ENCODE measurements at places on chromosomes 12 and 14.

DNA sequence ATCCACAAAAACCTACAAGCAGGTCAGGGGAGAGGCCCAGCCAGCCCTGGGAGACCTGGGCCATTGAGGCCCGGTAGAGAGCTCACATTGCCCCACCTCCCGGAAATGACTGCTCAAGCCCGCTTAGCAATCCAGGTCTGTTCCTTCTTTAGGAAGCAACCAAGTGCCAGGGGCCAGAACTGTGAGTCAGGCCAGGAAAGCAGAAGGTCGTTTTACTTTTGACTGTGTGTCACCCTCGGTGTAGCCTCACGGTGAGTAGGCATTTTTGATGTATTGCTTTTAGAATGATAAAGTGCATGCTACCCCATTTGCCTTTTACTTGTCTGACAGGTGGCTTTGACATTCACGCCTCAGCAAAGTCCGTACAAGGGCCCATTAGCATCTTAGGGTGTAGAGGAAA lies 25.4 kb upstream of the PWP1 start:
- no peak for DNase-seq

DNA sequence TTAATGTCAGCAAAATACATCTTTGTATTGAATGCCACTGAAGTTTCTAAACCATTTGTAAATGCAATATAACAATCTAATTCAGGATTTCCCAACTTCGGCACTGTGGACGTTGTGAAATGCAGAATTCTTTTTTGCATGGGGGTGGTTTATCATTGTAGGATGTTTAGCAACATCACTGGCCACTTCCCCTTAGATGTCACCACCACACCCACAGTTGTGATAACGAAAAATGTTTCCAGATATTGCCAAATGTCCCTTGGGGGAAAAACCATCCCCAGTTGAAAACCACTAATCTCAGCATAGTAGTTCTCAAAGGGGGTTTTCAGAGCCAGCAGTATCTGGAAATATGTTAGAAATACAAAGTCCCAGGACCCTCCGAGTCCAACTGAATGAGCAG lies 203.3 kb downstream of the NAV3 start:
- no peak for DNase-seq

GRCh38 chr14:89957791-89958190 lies 2.1 kb downstream of the TDP1 start:
- no peak for DNase-seq

DNA sequence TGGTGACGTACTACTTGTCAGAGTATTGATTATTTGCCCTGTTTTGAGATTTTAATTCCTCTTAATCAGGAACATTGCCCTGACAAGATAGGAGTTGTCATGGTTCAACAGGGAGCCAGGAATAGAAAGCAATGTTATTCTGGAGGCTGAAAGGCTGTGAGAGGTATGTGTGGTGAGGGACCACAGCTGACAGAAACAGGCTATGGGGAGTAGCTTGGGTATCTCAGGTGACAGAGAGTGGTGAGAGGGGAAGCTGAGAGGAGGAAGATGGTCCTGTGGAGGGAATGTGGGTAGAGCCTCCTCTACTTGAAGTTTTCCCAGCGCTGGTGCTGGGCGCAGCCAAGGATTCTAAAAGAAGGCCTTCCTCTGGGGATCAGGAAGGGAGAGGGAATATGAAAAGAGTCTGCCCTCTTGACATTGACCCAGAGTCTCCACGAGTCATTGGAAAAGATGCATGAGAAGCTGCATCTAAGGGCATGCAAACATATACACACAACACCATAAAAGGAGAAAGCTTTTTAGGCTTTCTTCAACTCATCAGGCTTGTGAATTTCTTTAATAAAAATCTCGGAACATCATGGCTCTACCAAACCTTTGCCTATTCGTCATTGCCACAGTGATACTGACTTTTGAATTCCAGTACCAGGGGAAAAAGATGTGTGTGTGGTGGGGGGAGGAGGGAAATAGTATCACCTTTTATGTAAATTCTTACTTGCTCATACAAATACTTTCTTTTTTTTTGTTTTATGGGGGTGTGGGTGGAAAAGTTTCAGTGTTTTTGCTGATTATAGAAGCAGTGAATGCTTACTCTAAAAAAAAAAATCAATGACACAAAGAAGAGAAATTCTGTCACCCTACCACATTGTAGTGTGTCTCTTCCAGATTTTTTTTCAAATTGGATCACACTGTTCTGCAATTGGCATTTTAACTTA lies 39.9 kb upstream of the DHRS7 start:
- DNase-seq, result no peak

DNA sequence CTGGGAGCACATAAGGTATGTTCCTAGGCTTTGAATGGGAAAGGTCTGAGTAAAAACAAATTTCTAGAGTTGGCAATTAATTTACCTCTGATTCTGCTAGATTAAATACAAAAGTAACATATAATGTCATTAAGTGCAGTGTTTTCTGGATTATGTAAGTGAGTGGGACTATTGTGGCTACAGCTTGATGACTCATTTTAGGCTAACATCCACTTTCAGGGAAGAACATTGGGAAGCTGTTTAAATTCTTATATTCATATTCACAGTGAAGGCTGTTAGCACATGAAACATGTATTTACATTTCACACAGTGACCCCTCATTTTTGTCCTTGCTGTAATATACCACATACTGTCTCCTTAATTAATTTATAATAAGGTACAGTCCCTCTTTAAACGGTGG lies 13.2 kb upstream of the BMAL2 start:
- no peak for DNase-seq

DNA sequence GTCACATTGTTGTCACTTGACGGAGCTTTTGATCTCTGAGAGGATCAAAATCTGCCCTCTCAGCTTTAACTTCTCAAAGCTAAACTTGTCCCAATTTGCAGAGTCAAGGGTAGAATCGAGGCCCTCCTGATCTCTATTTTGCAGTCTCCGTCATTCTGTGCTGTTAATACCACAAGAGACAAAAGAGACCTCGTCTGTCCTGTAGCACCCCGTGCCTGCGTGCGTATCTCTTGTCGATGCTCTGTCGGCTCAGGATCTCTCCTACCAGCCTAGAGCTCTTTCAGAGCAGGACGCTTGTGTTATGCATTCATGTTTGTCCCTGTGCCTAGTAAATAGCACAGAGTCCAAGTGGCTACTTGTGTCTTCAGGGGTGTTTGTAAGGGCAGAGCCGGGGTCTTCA lies 5.1 kb downstream of the EVL start:
- DNase-seq, result no peak

DNA sequence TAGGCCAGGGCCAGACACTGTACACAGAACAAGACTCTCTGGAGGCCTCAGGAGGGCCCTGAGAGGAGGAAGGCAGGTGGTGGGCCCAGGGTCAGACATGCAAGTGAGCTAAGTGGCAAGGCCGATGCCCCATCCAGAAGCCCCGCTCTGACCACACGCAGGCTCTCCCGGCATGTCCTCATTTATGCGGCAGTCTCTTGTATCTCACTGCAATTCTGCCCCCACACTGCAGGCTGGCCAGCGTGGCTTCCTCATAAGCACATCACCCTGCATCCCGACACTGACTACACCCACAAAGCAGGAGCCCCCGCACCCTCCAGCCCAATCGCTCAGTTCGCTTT lies 17.5 kb downstream of the SSH1 start:
- DNase-seq, result no peak

DNA sequence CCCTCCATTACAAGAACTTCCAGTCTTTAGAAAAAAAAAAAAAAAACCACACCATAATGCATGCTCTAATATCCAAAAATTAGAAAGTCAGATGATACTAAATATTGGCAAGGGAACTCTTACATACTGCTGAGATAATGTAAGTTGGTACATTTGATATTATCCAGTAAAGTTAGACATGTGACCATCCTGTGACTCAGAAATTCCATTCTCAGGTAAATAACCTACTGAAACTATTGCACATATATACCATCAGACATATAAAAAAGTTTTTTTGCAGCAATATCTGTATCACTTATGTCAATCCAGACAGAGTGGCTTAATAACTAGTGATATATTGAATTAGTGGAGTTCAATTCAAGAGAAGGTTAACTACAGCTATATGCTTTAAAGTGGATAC lies 63.5 kb downstream of the KITLG start:
- DNase-seq, result no peak

GRCh38 chr14:60226298-60226697 lies 22.7 kb upstream of the PPM1A start:
- DNase-seq, result peak; percentile 77

DNA sequence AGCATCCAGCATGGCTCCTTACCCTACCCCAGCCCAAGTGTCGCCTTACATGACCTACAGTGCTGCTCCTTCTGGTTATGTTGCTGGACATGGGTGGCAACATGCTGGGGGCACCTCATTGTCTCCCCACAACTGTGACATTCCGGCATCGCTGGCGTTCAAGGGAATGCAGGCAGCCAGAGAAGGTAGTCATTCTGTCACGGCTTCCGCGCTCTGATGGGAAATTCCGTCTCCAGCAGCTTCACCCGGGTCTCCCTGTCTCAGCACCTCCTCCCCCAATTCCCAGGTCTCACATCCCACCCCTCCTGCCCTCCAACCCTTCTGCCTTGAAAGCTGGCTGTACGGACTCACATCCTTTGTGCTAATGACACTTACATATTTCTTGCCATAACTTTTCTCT lies 14.6 kb downstream of the PAX9 start:
- no peak for DNase-seq

DNA sequence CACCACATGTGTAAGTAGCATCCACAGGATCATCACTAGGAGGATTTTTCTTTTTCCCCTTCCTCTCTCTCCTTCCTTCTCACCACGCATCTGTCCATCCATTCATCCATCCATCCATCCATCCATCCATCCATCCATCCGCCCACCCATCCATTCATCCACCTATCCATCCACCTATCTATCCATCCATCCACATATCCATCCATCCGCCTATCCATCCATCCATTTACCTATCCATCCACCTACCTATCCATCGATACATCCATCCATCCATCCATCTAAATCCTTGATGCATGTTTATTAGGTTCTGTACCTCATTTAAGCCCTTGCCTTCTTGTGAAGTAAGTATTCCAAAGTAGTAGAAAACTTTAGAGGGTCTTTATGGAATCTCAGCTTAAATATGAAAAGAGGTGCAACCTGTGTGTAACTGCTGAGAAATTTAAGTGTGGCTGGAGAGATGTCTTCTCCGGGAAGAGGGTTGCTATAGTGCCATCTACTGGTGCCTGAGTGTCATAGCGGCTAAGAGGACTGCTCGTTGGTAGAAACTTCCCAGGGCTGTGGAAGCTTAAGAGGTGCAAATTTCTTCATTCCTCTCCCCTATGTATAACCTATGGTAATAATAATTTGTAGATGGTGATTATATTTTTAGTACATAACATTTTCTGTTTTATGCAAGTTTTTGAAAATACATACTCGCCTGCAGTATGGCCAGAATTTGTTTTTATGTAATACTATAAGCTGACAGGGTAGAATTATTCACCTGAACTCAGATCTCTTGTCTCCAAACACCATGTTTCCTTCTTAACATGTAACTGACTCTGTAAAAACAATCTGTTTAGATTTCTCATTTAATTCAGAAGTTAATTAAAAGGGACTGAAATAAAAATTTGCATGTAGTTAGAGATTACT lies 46.0 kb downstream of the MYO1H start:
- DNase-seq, result peak; percentile 63

Measured in NCI-H2029 treated with DMSO at 0.1 percent for 48 hours (cell line).